ENCODE measurements at places on chromosomes 12 and 14.

DNA sequence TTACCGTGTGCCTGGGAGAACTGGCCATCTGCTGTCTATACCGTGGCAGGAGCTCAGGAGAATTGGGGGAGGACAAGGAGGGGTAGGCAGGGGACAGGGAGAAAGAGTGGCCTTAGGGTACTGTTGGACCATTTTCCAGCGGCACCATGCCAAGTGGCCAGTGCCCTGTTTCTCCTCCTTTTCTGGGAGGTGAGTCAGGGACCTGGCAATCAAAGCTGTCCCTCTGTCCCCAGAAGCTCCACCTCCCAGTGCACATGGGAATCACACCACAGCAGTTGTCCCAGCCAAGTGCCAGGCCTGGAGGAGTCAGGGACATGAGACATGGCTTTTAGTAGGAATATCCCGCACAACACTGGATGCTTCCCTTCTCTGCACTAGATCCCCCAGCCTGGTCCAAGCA lies 118.0 kb downstream of the GCH1 start:
- DNase-seq: no peak

DNA sequence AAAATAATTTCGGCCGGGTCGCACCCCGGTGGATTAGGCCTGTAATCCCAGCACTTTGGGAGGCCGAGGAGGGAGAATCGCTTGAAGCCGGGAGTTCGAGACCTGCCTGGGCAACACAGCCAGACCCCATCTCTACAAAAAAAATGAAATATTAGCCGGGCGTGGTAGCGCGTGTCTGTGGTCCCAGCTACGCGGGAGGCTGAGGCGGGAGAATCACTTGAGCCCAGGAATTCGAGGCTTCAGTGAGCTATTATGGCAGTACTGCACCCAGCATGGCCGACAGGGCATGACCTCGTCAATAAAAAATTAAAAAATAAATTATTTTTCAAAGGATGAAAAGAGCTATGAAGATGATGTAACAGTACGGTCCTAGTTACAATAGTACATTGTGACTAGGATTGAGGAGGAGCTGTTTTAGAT lies 523 bp downstream of the GTF2H3 start:
- DNase-seq: no peak

DNA sequence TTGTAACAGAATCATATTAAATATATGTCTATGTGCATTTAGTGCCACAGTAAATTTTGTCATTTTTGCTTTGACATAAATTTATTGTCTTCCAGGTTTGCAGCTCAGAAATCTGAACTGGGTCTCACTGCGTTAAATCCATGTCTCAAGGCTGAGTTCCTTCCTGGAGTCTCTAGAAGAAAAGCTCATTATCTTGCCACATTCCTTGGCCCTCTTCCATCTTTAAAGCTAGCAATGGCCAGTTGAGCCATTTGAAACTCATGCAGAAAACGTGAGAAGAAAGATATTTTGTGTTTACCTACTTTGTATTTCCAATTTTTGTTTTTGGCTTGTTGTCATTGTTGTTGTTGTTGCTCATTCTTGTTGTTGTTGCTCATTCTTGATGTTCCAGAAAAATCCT lies 10.7 kb downstream of the PRH1 start:
- DNase-seq: no peak

GRCh38 chr14:74286736-74287135 lies 16.0 kb downstream of the ABCD4 start:
- no peak for DNase-seq

DNA sequence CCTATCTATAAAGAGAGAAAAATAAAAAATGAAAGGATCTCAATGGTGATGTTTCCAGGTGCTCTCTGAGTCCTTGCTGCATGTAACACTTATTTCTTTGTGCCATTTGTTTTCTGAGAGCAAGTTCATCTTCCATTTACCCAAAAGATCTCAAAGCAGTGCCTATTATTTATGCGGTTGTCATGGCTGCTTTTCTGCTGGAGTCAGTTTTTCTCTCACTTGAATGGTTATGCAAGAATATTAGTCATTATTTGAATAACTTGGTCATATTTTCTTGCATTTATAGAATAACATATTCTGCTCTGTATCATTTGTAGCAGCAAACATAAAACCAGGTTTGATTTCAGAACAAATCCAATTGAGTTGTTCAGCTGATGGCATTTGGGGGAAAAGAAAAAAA lies 141.8 kb upstream of the G2E3 start:
- DNase-seq: no peak

DNA sequence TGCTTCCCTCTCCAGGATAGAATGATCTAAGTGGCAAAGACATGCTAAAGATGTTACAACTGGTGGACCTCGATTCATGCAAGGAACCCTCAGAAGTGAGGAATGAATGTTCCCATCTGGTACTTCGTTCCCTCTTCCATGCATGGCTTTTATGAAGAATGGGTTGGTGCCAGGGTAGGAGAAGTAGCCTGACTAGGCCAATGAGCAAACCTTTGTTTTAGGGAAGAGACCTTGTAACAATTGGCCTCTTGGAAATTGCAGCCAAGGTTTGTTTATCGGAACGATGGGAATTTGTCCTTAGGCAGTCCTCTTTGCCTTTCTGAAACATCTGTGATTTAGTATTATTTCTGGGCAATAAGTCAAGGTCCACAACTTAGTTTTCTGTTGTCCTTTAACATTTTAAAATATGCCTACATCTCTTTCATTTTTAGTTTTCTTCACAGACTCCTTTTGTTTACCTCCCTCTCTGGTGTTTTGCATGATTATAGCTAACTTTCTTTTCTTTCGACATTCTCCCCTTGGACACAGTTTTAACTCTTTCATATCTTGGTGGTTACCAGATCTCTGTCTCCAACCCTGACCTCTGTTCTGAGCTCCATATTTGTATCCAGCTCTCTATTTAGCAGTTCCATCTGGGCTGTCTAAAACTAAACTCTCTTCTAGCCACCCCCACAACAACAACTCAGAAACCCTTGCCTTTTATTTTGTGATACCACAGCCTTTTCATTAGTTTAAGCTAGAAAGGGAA lies 70.0 kb downstream of the DIP2B start:
- DNase-seq: no peak

DNA sequence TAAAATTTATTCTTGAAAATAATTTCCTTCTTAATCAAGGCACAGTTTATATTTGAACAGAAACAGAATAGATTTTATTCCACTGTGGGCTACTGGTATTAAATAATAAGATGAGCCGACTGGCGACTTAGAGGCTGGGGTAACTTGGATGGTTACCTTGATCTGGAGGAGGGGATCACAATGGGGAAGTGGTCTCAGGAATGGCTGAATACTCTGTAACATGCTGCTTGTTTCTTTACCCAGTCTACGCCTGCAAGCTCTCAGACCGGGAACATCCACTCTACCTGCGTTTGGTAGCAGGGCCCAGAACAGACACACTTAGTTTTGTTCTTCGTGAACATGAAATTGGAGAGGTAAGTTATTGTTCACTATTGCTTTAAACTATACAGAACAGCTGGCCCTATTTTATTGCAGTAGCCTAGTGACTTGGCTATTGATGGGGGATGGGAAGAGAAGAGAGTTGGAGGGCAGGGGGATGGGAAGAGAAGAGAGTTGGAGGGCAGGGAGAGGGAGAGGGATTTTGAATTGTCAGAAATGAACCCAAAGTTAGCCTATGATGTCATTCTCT lies 67.9 kb downstream of the GNS start:
- DNase-seq: no peak

DNA sequence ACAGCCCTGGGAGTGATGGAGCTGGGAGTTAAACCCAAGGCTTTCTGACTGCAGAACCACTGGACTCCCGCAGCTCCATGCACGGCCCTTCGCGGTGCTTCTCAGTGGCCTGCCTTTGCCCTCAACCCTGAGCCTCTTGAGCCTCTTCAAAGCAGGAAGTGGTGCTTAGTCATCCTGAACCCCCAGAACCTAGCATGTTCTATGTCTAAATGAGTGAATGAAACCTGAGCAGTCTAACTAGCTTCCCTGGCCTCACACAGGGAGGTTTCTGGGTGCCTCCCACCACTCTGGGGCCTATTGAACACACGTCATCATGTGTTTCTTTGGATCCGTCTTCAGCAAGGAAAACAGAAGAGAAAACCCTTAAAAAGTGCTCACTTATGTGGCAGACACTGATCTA lies 117.9 kb upstream of the SFSWAP start:
- no peak for DNase-seq

- DNase-seq: no peak
Observed at GRCh38 chr12:29726741-29727348, 56.9 kb downstream of the TMTC1 start.

DNA sequence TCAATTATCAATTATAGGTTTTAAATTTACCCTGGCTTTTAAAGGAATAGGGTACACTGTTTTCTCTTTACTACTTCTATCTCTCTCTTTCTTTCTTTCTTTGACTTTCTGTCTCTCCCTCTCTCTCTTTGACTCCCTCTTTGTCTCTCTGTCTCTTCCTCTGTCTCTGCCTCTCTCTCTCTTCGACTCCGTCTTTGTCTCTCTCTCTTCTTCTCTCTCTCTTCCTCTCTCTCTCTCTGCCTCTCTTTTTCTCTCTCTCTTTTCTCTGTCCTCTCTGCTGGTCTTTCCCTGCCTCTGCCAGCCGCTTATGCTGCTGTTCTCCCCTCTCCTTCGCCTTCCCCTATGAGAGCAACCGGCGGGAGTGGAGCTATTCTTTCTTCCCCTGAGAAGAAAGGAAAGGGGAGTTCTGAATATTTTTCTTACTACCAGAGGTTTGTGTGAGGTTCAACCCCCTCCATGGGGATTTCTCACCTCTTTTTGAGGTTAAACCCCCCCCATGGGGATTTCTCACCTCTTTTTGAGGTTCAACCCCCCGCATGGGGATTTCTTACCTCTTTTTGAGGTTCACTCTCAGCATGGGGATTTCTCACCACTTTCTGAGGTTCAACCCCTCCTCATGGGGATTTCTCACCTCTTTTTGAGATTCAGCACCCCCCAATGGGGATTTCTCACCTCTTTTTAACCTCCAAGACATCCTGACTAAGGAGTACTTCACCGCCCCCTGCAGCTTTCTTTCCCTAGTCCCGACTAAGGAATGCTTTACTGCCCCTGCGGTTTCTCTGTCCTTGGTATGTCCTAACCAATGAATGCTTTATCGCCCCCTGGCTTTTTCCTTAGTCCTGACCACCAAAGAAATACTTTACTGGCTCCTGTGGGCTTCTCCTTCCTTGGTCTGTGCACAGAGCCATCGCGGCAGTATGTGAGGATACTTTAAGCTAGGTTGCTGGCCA lies 27.4 kb upstream of the DDHD1 start:
- DNase-seq: peak; percentile 35

DNA sequence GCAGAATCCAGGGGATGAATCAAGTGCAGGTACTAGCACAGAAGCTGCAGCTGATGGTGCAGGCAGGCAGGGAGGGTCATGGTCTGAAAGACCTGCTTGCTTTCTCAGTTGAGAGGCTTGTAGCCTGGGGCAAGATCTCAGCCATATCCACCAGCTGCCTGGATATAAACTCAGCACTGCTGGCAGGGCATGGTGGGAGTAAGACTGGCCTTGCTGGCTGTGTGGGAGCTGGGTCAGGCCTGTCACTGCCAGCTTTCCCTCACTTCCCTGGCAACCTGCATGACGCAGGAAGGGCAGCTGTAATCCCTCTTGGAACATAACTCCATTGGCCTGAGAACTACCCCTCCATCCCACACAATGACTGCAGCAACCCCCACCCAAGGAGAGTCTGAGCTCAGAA lies 230.1 kb downstream of the ANO6 start:
- no peak for DNase-seq

DNA sequence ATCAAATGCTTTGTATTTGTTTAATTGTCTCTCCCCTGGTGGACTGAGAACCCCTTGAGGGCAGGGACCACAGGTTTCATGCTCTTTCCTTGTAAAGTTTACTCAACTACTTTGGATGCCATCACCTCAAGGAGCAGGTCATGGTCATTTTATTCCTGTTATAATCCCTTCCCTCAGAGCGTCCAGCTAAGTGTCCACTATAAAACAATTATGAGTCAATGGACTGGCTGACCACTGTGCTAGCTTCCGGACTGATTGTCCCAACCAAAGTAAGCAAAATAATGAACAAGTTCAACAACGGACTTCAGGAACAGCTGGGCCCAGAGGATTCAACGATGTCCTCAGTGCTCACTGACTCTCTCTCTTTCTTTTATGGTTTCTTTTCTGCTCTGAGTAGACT lies 18.2 kb downstream of the AK7 start:
- DNase-seq: no peak

- DNase-seq: peak; percentile 60
Observed at GRCh38 chr12:105451211-105451610, 120.7 kb downstream of the C12orf75 start.

DNA sequence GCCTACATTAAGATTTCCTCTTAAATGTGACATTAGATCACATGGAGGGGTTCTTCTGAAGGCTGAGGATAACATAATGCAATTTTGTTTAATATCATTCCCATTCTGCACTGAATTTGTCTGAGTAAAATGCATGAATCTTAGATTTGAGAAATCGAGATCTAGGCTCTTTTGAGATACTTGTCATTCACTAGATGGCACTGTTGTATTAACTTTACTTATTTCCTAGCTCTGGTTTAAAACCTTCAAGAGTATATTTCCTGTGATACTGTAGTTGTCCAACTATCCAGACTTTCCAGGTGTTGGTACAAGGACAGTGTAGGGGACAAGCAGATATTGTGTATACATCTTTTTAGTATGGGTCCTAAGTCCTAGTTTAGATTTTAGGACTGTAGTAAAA lies 91.7 kb upstream of the SEL1L start:
- no peak for DNase-seq

DNA sequence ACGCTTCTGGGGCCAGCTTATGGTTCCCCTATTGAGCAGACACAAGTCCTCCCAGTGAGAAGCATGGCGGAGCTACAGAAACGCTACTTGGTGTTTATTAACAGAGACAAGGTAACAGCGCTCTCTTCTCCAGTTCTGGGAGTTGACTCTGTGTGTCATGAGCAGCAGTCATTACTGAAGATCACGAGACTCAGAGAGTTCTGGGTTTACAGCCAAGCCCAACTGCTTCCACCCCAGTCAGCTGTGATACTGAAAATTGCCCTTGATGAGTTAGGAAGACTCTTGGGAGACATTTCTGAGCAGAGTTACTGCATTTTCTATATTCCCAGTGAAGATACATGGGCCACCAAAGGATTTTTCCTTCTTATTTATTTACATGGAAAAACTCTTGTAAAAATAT lies 48.6 kb downstream of the CFAP251 start:
- DNase-seq: no peak

DNA sequence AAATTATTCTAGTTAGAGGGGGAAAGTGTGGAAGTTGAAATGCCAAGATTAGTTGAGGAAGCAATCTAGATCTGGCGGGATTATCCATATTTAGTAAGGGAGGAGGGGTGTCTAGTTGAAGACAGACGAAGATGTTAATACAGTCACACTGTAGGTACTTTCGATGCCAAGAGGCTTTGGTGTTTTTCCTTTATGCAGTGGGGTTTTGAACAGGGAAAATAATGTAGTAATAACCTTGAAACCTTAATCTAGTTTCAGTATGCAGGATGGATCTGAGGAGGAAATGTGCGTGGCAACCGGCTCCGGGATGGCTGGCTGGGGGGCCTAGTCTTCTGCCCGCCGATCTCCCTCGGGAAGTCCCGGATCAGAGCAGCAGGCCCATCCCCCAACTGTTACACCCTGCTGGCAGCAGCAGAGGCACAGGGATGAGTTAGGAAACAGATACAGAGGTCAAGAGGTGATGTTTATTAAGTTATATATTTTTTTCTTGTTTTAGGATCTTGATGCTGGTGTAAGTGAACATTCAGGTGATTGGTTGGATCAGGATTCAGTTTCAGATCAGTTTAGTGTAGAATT lies 27.4 kb downstream of the MDM2 start:
- DNase-seq: no peak

- DNase-seq: no peak
Observed at GRCh38 chr12:132874175-132874574, 13.2 kb downstream of the CHFR start.
